Type B pancreatic cell (in vitro differentiated cells): ENCODE measurements at places on chromosomes 1 and 21.

DNA sequence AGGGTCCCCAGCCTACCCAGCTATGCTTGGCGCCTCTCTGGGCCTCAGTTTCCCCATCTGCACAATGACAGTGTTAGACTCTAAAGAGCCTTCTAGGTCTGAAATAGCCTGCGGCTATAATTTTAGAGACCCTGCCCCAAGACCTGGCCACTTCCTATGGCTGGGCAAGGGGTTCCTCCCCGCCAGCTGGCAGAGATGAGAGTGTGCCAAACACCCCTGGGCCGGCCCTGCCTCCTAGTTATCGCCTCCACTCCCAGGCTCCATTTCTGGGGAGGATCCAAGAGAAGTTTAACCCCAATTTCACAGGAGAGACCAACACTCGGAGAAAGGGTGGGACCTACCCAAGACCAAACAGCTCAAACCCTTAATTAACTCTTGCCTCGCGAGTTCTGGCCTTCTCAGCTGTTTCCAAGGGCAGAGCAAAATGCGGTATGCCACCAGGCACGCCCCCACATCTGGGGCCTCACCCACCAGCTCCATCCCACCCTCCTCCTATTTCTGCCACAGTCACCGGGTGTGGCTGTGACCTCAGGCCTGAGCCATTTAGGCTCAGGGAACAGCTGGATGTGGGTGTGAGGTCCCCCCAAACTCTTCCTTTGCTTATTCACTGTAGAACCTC lies 35.7 kb downstream of the TTC39A start:
- DNase-seq = no peak

DNA sequence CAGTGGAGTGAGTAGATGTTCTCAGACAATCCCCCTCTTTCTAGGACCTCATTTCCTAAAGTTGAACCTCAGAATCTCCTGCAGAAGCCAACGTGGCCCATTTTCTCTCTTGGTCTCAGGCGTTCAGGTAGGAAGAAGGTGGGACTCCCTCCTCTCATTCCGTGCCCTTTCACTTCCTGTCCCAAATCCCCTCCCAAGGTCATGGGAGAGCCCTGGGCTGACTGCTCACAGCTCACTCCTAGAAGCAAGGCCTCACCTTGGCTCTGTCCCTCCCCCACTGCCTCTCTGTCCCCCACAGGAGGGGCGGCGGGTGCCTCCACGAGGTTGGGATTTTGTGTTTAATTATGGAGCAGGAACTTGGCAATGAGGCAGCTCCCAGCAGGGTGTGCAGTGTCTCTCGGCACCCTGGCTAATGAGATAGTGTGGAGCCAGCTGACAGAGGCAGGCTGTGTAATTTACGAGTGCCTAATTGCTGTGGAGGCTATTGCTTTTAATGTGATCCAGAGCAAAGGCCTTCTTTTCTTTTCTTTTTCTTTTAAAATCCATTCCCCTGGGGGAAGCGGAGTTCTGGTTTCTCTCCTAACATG lies 9.1 kb upstream of the CDK18 start:
- DNase-seq = no peak

GRCh38 chr1:173043253-173043652 lies 7.5 kb downstream of the TNFSF18 start:
- DNase-seq = no peak

GRCh38 chr1:118788463-118788862 lies 199.7 kb downstream of the TBX15 start:
- DNase-seq = no peak

DNA sequence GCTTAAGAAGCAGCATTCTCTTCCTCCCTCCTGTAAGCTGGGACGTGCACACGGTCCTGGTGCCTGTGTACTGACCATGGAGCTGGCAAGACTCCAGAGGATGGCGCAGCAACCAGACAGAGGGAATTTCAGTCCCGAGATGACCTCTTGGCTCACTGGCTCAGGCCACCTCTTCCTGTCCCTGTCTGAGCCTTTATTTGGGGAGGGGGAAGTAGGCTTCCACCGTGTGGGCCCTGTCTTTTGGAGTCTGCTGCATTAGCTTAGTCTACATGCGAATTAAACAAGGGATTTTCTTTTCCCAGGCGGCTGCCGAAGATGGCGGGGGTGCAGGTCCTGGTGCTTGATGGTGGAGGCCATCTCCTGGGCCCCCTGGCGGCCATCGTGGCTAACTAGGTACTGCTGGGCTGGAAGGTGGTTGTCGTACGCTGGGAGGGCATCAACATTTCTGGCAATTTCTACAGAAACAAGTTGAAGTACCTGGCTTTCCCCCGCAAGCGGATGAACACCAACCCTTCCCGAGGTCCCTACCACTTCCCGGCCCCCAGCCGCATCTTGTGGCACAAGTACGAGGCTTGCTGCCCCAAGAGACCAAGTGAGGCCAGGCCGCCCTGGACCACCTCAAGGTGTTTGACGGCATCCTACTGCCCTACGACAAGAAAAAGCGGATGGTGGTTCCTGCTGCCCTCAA lies 10.2 kb downstream of the IL24 start:
- no peak for DNase-seq

DNA sequence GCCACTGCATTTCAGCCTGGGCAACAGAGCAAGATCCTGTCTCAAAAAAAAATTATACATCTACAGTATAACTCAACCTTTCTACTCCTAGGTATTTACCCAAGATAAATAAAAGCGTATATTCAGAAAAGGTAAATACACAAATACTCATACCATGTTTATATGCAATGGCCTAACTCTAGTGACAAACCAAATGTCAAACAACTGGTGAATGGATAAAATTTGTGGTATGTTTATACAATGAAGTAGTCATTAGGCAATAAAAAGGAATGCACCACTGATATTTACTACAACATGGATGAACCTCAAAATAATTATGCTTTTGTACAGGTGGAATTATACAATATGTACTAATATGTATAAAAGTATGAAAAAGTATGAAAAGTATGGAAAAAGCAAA lies 174.2 kb upstream of the GORAB start:
- DNase-seq = no peak

GRCh38 chr1:25688390-25689119 lies 72.0 kb downstream of the MAN1C1 start:
- DNase-seq = no peak

DNA sequence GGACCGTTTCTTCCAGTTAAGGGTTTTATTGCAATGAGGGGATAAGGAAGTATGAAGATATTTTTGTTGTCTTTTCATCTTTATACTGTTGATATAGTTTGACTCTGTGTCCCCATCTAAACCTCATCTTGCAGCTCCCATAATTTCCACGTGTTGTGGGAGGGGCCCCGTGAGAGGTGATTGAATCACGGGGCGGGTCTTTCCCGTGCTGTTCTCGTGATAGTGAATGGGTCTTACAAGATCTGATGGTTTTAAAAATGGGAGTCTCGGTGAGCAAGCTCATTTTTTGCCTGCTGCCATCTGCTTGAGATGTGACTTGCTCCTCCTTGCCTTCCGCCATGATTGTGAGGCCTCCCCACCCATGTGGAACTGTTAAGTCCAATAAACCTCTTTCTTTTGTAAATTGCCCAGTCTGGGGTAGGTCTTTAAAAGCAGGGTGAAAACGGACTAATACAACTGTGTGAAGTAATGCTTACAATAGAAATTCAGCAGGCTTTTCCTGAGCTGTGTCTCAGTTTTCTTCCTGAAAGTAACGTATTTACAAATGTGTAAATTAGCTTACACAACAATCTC lies 377.3 kb downstream of the SIPA1L2 start:
- DNase-seq = no peak

- no peak for DNase-seq
Measured at GRCh38 chr1:162561616-162562469, at the start of gene UAP1. Gene UAP1, plus strand, starts transcription at chr1:162561722. Its CDS starts 4,347 bp downstream, at chr1:162566069.

DNA sequence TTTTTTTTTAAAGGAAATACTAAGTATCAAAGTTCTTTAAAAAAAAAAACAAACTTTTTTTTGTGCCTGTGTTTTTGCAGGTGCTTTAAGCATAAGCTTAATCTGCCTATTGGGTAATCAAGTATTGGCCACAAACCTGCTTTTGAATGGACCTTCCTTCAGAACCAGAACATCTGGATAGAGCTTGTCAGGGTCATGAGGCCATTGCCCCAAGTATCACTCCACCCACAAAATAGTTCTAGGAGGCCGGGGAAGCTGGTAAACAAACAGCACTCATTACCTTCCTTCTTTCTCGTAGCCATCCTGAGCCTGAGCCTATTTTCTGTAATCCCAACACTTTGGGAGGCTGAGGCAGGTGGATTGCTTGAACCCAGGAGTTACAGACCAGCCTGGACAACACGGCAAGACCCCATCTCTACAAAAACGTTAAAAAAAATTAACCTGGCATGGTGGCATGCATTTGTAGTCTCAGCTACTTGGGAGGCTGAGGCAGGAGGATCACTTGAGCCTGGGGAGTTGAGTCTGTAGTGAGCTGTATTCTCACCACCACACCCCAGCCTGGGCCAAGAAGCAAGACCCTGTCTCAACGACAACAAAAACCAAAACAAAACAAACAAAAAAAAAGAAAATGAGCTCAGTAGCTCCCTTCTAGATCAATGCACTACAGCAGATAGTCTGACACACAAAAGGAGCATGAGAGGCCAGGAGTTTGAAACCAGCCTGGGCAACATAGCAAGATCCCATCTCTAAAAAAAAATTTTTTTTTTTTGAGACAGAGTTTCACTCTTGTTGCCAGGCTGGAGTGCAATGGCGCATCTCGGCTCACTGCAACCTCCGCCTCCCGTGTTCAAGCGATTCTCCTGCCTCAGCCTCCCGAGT lies 34.1 kb upstream of the EPS15 start:
- DNase-seq = no peak

DNA sequence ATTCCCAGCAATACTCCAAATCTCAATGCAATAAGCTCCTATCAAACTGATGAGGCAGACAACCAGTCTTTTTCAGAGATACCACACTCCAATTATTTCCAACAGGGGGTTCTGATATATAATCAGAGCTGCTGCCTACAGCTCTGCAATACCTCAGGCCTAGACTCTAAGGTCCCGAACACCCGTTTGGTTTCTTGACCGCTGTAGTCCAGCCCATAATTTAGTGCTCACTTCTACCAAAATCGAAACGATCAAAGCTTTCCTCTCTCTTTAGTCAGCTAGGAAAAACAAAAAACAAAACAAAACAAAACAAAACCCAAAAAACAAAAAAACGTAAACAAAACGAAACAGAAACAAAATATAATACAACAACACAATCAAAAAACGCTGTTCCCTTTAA lies 453.0 kb downstream of the NEGR1 start:
- no peak for DNase-seq

DNA sequence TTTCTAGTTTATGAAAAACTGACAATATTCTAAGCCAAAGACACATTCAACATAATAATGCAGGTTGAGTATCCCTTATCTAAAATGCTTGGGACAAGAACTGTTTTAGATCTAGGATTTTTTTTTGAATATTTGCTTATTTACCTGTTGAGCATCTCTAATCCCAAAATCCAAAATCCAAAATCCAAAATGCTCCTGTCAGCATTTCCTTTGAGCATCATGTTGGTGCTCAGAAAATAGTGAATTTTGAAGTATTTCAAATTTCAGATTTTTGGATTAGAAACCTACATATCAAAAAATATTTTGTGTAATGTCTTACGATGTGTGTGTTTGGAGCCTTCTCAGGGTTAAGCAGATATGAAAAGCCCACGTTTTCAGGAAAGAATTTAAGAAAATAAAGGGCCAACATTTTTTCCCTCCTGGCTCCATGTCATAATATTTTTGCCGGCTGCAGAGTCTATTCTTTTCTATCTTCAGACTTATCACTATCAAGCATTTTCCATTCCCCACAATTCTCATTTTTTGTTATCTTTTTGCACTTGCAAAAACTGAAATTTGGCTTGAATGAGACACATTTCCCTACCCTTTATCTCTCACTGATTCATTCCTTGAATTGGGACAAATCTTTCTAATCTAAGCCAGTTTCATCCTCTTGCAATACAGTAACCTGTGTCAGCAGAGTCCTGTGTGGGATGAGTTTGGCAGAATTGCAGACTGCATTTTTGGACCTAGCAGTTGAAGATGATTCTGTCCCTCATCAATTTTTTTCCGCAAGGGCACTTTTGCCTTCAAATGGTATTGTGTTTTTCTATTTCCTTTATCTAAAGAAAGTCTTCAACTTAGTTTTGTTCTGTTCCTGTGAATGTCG lies 233.9 kb downstream of the DISC1 start:
- no peak for DNase-seq

DNA sequence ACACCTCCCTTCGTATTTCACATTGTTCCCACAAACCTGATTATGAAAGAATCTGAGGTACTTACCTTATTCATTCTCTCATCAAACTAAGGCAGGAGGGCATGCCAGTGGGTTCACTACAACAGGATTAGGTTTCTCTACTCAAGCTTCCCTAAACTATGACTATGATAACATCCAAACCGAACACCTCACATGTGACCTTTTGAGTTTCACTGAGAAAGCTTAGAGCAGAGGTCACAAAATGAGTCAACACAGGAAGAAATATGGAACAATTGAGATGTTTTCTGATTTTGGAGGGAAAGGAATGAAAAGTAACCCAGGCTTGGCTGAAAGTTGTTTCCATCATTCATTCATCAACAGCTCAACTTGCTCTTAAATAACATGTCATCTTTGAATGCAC lies 24.1 kb downstream of the UBR4 start:
- DNase-seq = no peak

- DNase-seq = no peak
Measured at GRCh38 chr1:27109103-27109822, 45.7 kb downstream of the SLC9A1 start.

GRCh38 chr21:40166291-40166843 lies 299.1 kb downstream of the PCP4 start:
- DNase-seq = no peak

GRCh38 chr1:69411617-69412016 lies 156.1 kb upstream of the LRRC7 start:
- DNase-seq = no peak

- no peak for DNase-seq
Measured at GRCh38 chr1:203072002-203072602, 13.7 kb downstream of the MYOG start.

- no peak for DNase-seq
Measured at GRCh38 chr1:46219551-46220520, 16.7 kb downstream of the LURAP1 start.

- no peak for DNase-seq
Measured at GRCh38 chr1:1173061-1173792, 453 bp upstream of the TTLL10 start.

DNA sequence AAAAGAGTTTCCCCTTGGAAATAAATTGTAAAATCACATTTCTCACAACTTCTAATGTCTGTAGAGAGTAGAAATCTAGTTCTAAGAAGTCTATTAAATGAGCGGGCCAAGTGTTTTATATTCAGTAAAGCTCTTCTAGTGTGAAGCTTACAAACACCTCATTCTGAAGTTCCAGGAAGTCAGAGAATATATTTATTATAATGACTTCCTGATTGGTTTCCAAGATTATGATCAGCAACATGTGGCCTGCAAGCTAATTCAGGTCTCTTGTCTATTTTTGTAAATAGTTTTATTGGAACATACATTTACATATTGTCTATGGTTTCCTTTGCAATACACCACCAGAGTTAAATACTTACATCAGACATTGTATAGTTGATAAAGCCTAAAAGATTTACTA lies 603.9 kb downstream of the AMY1C start:
- no peak for DNase-seq

- DNase-seq = no peak
Measured at GRCh38 chr1:212440419-212440818, 7.7 kb downstream of the NENF start.
